ENCODE measurements at places on chromosomes 16 and 17.

DNA sequence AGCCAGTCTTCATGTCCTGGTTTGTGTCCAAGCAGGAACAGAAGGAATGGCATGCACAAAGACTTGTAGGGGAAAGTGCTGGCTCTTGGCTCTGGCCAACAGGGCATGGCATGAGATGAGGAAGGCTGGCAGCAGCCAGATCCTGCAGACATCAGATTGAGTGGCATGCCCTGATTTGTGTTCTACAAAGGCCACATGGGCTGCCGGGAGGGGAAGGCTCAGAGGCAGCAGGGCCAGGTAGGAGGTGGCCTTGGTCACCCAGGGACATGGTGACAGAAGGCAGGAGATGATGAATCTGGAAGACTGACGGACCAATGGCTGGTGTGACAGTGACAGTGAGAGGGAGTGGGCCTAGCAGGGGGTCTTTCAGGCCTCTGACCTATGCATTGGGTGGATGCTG is 33.7 kb downstream of the SMPD3 start:
- no peak for DNase-seq

GRCh38 chr17:76530095-76530723 is 7.3 kb downstream of the CYGB start:
- DNase-seq: no peak

GRCh38 chr16:12573300-12573699 is 230.4 kb downstream of the CPPED1 start:
- DNase-seq: no peak

DNA sequence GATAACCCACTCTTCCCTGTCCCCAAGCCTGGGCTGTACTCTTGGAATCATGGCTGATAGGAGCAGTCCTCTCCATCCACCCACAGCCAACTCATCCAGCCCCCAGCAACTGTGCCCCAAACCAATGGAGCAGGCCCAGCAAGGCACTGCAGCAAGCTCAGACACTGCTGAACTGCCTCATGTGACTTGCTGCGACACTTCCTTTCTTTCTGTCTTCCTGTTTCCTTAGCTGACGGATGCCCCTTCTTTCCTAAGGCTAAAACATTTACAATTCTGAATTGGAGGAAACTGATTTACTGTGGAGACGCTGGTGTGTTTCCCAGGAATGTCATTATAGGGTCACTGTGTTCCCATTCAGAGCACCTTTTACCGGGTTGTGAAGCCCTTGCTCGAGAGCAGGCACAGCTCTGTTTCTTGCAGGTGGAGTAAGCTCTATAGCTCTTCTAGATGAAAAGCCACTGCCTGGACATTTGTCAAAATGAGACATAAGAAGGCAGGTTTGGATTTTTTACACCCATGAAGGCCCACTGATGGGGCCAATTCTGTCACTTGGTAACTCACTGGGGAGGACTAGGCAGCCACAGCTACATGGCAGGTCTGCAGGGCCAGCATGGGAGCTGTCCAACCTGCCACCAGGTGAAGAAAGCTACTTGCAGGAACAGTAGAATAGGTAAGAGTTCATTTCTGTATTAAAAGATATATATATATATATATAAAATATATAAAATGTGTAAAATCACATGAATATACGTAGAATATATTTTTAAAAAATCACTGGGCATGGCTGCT is 27.4 kb downstream of the TMEM11 start:
- no peak for DNase-seq

GRCh38 chr17:81924557-81925532 is 2.7 kb downstream of the MAFG start:
- DNase-seq: no peak

All from keratinocyte (primary cell).